Activated CD4-positive, alpha-beta T cell treated with anti-CD3 and anti-CD28 coated beads, Interleukin-2, amount 50 U/mL, for 48 hours (primary cell): ENCODE measurements at places on chromosomes 7 and 10.

DNA sequence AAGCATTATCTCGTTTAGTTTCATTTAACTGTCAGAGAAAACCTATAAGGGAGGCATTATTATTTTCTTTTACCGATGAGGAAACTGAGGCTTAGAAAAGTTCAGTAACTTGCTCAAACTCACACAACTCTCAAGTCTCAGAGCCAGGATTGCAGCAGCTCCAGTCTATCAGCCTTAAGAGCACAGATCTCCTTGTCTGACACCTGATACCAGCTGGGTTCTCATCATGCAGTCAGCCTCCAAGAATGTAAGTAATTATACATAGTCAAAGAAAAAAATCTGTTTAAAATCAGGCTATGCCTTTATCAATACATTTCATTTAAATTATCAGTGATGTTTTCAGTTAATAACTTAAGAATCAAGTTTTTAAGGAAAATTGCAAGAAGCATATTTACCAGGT lies 236.6 kb upstream of the TCF7L2 start:
- DNase-seq, result no peak

DNA sequence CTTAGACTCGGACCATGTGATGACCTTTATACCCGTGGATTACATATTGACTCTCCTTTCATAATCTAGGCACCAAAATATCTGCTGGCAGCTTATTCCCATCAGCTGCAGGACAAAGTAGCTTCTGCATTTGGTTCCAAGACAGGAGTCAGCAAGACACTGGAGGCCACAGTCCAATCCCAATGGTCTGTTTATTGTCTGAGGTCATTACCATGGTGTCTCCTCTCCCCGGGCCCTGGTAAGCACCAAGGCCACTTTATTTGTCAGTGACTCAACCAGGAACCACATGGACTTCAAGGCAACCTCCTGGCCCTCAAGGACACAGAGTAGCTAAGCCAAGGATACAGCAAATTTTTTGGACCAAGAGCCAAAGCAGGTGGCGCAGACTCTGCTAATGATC lies 36.1 kb downstream of the KCNMA1 start:
- DNase-seq, result no peak

DNA sequence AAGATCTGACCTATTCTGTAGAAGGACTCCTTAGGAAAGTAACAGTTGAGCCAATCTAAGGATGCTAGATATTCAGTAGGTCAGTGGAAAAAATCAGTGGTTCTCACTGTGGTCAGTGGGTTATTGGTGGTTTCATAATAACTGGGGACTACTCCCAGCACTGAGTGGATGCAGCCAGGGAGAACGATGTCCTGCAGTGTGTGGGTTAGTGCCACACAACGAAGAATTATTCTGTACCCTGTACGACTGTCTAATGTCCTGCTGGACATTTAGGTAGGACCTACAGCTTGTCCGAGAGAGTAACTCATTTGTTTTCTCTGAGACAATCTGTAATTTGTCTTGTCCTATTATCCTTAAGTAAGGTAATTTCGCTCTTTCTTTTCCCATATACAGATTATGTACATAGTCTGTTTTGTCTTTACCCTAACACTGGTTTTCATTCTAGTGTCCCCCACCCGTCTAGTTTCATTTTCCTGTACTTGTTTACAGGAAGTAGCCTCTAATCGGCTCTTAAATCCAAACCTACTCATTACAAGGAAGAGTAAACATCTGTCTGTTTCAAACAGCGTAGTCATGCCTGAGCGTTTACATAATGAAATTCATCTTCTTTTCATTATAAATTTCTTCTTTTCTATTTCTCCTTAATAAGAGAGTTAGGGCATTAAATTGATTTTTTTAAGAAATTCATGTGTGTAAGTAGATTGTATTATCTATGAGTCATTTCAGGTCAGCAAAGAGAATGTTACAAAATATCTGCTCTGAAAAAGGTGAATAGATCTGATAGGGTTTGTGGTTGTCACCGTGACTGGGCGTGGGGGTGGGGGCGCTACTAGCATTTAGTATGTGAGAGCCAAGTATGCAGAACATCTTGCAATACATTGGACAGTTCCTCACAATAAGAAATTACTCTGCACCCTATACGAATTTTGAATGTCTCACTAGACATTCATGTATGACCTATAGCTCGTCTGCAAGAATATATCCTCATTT lies 8.3 kb upstream of the ZC3HAV1L start:
- DNase-seq, result peak; percentile 72

DNA sequence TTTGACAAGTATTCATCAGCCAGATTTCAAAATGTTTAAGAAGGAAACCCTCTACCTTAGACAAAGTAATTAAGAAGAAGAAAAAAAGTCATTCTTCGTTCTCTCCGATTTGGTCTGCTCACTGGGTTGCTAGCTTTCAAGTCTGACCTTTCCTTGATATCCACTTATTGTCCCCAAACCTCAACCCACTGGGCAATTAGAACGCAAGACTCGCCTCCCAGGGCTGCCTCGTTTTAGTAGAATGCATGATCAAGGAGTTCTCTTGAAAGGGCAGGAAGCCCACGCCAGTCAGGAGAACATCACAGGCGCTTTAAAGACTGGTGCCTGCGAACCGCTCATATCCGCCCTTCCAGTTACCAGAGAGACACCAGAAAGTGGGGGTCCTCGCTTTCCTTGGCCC lies 637.7 kb downstream of the PARD3 start:
- DNase-seq, result no peak

DNA sequence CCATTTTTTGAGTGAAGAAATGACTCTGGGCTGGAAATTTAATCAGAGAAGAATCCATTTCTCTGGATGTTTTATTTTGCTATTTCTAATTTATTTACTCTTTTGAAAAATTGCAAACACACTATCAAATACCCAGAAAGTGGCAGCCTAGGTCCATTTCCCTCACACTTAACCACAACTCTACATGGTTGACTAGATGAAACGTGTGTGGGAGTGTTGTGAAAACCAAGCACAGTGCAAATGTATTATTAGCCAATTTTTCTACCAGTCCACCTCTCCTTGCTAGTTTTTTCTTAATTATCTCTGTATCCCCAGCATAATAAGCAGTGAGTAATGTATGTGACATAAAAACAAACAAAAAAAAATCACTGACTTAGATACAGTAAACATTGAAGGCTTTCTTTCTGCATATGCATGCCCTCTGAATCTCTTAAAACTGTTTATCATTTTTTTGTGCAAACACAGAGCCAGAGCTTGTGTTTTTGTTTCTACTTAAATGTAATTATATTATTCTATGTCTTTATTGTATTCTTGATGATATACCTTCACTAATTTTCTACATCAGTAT lies 30.9 kb downstream of the SCIN start:
- DNase-seq, result no peak

- DNase-seq, result no peak
Measured at GRCh38 chr7:73992101-73992562, 35.8 kb upstream of the ELN start.

DNA sequence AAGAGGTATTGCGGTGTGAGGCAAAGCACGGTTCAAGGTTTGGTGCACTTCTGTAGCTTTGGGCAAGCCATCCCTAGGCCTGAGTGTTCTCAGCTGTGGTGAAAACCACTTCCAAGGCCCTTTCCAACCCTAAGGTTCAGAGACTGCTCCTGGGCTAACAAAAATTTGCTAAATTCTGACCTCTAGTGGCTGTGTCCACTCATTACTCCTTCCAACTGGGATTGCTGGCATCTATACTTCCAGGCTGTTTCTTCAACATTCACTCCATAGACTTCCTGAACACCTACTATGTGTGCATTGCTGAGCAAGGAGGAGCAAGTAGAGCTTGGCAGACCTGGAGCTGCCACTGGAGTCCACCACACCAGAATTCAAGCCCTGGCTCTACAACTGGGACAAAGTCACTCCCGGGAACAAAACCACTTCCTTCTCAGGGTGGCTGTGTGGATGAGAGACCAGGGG lies 29.3 kb upstream of the SH3PXD2A start:
- DNase-seq, result no peak

- no peak for DNase-seq
Measured at GRCh38 chr10:79402625-79402946, 42.8 kb downstream of the ZCCHC24 start.

- DNase-seq, result no peak
Measured at GRCh38 chr7:76998285-76998589, 33.9 kb downstream of the SPDYE17 start.

DNA sequence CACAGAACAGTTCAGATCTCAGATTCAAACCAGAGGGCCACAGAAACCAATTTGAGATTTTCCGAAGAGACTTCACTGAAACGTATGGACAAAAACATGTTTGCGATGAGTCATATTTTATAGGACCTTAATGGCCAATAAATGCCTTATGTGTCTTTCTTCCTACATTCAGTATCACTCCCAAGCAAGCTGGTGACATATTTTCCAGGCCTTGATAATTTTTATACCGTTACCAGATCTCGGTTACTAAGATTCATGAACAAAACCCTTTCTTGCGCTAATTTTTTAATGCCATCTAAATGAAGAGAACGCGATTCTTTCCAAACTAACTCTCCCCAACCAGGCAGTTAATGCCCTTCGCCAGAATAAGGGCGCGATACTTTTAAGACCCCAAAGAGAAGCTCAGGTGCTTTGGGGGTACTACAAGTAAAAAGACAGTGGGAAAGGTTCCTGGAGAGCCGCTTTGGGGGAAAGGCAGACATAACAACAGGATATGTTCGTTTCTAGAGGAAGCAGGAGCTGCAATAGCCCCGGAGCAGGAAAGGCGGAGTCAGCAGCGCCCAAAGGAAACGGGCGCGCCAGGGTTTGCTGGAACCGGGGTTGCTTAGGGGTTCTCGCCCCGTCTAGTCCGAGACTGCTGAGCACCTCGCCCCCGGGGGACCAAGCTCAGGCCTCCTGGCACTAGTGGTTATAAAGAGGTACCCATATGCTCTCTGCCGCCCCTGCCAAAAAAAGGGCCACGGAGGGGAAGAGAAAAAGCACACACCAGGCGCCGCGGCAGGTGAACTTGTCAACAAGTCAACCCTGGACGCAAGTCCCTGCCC lies 884 bp downstream of the ICA1 start:
- peak; percentile 38 for DNase-seq
